ENCODE measurements at places on chromosomes 12 and 14.

- no peak for DNase-seq
Measured at GRCh38 chr14:62824086-62824485, 221.2 kb downstream of the KCNH5 start.

GRCh38 chr12:68904351-68904962 is 28.5 kb downstream of the CPM start:
- no peak for DNase-seq

DNA sequence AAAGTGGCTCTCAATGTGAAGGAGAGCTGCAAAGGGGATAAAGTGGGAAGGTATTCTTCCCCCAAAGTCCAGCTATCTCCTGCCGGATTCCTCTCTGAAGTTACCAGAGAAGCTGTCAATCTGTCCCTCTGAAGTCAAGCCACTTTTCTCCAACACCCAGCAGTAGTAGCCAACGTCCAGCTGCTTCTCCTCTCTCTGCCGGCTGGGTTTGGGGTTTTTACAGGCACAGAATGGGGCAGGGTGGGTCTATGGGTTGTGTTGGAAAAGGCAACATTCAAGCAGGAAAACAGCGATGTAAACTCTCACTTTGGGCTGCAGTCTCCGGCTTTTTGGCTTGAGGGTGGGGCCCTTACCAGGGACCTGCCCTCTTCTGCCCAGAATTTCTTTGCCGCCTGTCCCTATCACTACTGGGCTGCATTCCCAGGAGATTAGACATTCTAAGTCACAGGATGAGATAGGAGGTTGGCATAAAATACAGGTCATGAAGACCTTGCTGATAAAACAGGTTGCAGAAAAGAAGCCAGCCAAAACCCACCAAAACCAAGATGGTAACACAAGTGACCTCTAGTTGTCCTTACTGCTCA is 16.3 kb downstream of the CAPZA3 start:
- DNase-seq, result no peak

- no peak for DNase-seq
Measured at GRCh38 chr14:31508135-31508534, 20.3 kb upstream of the GPR33 start.

DNA sequence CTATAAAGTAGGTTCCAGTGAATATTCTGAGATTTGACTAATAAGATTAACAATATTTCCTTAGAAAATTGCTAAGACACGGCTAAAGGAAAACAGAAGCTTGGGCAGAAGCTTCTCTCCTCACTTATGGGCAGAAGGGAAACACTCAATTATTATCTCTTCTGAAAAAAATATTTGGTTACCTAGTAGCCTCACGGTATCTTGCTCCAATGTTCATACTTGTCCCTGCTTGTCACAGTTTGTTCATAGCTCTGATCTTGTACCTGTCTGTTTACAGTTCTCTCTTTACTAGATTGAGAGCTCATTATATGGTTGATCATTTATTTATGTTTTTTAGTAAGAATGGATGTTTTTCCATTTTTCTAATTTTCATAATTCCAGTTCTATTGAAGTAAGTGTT is 458.0 kb upstream of the ATP2B1 start:
- no peak for DNase-seq

DNA sequence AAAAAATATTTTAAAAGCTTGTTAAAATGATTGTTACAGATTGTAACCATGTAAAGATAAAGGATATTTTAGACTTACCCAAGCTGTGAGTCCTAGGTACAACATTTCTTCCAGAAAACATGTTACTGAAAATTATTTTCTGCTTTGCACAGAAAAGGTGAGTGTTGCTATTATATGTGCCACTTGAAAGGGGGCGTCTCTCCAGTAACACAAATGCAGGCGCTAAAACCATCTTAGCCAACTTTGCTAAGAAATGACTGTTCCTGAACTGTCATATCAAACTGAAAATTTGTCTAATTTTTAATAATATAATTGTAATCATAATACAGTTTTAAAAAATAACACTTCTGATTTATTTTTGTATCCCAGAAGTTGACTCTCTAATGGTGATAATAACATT is 75.6 kb upstream of the KRAS start:
- DNase-seq, result no peak
